HFFc6 (cell line): ENCODE measurements at places on chromosomes 4 and X. TPM values are rescaled to one million over a fixed set of nuclear protein-coding genes. Genes with fewer than 3 reads are reported as not detected.
A peak's percentile ranks its signal among the peaks of the same experiment; 100 is the strongest.

DNA sequence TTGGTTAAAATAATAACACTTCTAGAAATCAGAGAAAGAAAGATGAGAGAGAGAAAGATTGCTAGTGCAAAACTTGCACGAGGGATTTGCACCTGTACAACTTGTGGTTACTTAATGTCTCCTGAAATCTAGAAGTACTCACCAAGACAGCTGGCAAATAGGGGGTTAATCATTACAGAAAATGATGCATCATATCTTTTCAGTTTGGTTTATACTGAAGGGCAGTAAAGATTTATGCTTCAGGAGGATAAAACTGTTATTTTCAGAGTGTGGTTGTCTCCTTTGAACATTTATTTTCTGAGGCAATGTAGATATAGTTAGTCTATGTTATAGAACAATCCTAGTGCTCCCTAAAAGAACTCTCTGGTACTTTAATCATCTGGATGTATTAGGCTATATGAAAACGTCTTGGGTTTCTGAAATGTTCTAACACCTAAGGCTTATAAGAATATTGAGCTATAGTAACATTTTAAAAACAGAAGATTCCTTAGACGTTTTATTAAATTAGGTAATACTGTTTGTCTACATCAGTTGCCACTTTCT lies 13.3 kb downstream of the ATOH1 start:
- DNase-seq, result no peak

MMAA gene
- 6.5 to 8.0 TPM (median 7.2 TPM) in 3 replicates for total RNA-seq

GRCh38 chr4:77959566-77960338 lies 97.1 kb downstream of the MRPL1 start:
- peak; percentile 48 for DNase-seq

PAGE5 gene
- 0.60 TPM in 1 of 2 replicates, not detected in the other for total RNA-seq

GRCh38 chrX:1618689-1619088 lies 3.8 kb downstream of the ASMT start:
- no peak for DNase-seq

- no peak for DNase-seq
Observed at GRCh38 chrX:138298268-138298667, 413.2 kb downstream of the FGF13 start.

GRCh38 chr4:154939851-154940250 lies 158.8 kb downstream of the RBM46 start:
- no peak for DNase-seq

GRCh38 chr4:184280591-184281071 lies 63.0 kb upstream of the ENPP6 start:
- no peak for DNase-seq

- no peak for DNase-seq
Observed at GRCh38 chrX:56797574-56798338, 68.7 kb downstream of the NBDY start.

SATL1 gene
- not detected in 3 replicates for total RNA-seq

- DNase-seq, result peak; percentile 61
Observed at GRCh38 chrX:123961268-123962005, at the start of gene STAG2. Gene STAG2 (plus strand): TSS chrX:123961706. CDS start chrX:124022628, 60,922 bp downstream.

DNA sequence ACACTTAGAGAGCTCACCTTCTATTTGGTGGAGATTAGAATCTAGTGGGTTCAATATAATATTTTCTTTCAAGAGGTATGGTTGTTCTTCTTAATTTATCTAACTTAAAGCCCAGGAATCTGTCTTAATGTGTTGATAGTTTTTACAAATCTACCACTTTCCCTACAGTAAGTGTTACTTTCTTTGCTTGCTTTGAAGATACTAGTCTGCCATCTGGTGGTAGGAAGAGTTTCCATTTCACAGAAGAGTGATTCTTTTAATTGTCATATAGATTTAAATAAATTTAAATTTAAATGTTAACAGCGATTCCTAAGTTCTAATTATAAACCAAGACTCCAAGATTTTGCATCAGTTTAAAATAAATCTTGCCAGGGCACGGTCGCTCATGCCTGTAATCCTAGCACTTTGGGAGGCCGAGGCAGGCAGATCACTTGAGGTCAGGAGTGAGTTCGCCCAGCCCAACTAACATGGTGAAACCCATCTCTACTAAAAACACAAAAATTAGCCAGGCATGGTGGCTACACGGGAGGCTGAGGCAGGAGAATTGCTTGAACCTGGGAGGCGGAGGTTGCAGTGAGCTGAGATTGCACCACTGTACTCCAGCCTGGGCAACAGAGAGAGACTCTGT lies 43.5 kb downstream of the NUDT9 start:
- DNase-seq, result peak; percentile 60

DNA sequence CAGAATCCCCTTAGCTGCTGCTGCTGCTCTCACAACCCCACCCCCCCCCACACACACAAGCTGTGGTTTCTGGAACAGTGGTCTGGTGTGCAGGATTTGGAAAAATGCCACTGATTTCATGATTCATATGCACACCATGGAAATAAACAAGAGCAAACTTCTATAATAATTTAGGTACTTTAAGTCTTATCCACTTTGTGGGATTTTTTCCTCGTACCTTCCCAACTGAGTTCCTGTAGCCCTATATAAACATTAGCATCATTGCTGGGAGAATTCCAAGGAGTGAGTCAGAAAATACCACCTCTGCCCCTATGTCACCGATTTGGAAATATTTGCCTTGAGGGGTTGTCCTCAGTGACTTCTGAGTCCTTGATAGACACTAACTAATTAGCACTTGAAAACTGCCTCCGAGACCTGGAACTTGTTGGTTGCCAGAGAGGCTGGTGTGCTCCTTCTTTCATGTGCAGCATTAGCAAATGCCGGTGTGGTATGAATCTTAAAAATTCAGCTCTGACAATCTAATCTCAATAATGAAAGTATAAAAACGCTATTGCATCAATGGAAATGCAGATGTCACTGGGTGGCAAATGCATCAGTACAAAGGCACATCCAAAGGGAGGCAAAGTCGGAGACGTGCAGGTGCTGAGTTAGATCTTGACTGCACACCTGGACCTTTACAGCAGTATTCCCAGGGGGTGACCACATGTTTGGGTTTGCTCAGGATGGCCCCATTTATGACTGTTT lies 61.8 kb downstream of the CPE start:
- peak; percentile 4 for DNase-seq

PDGFRA gene
- total RNA-seq, result 30.0 to 92.1 TPM (median 34.7 TPM) in 3 replicates

DNA sequence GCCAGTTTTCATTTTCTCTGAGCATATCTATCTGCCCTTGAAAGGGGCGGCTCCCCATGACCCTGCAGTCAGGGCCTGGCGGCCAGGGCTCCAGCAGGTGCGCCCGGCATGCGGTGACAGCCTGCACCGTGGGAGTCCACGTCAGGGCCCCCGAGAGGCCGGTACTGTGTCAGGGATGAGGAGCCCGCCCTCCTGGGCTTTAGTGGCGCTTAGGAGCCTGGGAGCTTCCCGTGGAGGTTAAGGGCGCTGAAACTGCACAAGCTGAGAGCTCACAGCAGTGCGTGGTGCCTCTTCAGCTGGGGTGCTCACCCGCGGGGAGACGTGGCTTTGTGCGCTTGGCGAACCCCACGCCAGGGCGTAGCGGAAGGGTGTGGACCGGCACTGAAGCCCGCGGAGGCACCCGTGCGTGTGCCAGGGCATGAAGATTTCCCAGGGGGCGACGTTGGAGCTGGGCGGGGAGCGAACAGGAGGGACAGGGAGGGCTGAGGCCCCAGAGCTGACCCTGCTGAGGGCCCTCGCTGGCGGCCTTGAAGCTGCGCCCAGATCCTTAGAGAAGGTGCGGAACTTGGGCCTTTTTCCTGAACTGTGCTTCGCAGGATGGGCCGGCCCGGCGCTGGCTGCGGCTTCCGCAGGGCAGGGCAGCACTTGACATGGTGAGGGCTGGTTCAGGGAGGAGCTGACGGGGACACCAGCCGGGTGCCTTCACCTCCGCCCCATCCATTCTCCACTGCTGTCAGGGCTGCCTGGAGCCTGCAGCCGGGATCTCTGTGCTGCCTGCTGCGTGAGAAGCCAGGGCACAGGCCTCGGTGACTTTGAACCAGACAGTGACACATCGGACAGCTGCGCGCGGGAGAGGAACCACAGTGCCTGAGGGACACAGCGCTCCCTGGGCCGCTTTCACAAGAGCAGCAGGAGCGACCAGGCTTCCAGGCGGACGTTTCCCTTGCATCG lies 32.9 kb downstream of the HTT-AS start:
- DNase-seq, result peak; percentile 70

STATH gene
- not detected in 3 replicates for total RNA-seq

DNA sequence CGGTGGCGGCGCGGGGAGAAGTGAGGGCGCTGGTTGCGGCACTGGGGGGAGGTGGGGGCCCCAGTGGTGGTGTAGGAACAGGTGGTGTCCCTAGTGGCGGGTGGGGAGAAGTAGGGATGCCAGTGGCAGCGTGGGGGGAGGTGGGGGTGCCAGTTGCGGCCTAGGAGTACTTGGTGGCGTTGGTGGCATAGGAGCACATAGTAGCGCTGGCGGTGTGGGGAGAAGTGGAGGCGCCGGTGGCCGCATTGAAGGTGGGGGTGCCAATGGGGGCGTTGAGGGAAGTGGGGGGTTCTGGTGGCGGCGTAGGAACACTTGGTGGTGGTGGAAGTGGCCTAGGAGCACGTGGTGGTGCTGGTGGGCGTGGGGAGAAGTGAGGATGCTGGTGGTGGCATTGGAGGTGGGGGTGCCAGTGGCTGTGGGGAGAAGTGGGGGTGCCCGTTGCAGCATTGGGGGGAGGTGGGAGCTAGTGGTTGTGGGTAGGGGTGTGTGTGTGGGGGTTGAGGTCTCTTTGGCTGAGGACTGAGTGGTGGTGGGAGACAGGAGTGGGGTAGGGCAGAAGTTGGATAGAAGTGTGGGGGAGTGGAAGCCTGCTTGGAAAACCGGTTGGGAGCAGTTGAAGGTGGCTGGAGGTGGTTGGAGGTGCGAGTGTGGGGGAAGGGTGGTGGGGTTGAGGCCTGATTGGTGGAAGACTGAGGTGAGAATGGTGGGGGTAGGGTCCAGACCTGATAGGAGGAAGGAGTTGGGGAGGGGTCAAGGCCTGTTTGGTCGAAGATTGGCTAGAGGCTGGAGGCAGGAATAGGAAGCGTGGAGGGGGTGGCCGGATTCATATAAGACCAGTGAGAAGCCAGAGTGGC lies 1.1 kb downstream of the GCNA start:
- no peak for DNase-seq

- no peak for DNase-seq
Observed at GRCh38 chrX:3771766-3772165, 58.3 kb upstream of the PRKX start.

NDNF gene
- 0.12 to 0.30 TPM in 2 of 3 replicates, not detected in the other for total RNA-seq

WNK3 gene
- total RNA-seq, result not detected in 3 replicates

- peak; percentile 65 for DNase-seq
Observed at GRCh38 chrX:39736216-39737211, 361.2 kb downstream of the BCOR start.

GRCh38 chr4:107058828-107059227 lies 22.7 kb upstream of the DKK2 start:
- DNase-seq, result no peak

DNA sequence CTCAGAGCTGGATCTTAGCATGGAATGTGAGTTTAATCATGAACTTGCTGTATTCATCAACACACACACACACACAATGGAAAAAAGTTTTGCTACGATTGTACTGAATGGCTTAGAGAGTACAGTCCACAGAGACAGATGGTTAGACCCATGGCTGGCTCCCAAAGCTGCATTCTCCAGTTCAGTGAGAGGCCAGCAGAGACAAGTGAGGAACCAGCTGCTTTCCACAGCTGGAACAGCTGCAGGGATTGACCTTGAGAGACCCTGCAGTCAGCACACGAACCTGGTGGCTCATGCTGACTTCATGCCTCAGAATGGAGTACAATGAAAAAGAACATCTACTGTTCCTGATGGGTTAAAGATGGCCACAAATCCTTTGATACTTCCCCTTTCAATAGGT lies 94.5 kb downstream of the DHX15 start:
- DNase-seq, result no peak

SLAIN2 gene
- 103 to 114 TPM (median 110 TPM) in 3 replicates for total RNA-seq

GRCh38 chrX:134846042-134846441 lies 144.7 kb upstream of the SMIM10 start:
- no peak for DNase-seq

VCX3B gene
- not detected in 2 replicates for total RNA-seq

GRCh38 chrX:85963736-85964135 lies 83.6 kb downstream of the CHM start:
- DNase-seq, result peak; percentile 67

DNA sequence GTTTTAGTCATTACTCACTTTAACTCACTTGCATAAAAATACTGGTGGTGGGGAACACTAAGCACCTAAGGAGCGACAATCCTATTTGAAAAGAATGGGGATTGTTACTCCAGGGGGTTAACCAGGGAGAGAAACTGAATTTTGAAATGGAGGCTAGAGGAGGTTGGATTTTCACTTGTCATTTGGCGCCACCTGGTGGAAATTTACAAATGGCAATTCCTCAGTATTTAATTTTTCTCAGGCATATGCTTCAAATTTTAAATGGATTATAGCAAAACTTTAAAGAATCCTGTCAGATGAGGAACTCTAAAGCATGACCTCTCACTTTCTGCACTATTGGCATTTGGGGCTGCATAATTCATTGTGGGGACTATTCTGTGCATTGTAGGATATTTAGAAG lies 2.7 kb upstream of the GEMIN8 start:
- peak; percentile 22 for DNase-seq

DNA sequence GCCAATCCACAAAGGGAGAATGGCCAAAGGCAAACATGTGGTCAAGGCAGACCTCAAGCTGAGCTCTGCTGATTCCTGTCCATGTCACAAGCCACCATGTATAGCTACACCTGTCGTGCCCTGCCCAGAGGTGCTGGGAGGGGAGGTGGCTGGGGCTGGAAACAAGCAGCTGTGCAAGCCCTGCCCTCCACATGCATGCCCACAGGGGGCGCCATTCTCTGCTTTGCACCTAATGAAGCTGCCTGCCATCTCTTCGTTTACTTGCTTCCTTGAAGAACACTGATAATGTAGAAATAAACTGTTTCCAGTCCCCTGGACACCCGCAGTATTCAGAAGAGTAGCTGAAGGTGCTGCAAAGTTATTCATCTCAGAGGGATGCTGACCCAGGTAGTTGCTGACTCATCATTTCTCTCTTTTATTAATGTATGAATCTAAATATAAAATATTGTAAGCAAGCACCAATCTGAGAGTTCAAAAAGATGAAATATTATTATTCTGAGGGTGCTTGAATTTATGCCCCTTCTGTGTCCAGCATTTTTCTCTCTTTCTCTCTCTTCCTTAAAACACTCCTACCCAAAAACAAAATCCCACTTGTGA lies 278.6 kb downstream of the ADGRA3 start:
- no peak for DNase-seq

GRCh38 chr4:127533028-127533700 lies 99.6 kb upstream of the INTU start:
- no peak for DNase-seq

DNA sequence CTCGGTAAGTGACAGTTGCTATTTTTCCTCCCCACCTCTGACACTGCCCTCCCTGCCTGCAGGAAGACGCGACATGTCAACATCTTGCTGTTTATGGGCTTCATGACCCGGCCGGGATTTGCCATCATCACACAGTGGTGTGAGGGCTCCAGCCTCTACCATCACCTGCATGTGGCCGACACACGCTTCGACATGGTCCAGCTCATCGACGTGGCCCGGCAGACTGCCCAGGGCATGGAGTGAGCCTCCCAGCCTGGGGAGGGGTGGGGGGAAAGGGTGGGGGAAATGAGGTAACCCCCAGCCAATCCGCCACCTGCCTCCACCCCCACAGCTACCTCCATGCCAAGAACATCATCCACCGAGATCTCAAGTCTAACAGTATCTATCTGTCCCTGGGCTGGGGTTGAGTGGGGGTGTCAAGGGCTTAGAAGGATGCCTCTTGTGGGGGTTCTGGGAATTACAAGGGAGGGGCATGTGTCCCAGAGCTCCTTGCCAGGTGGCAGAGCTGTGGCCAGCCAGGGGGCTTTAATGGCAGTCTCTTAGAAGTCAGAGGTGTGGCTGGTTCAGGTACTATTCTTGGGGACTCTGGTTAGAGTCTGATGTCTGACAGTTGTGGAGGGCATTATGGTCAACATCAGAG lies 7.8 kb downstream of the ARAF start:
- no peak for DNase-seq
